ENCODE measurements at places on chromosomes 16 and 17. TPM values are rescaled to one million over a fixed set of nuclear protein-coding genes. Genes with fewer than 3 reads are reported as not detected.

GRCh38 chr17:74274709-74275340 lies 791 bp downstream of the DNAI2 start:
- DNase-seq: no peak

DNA sequence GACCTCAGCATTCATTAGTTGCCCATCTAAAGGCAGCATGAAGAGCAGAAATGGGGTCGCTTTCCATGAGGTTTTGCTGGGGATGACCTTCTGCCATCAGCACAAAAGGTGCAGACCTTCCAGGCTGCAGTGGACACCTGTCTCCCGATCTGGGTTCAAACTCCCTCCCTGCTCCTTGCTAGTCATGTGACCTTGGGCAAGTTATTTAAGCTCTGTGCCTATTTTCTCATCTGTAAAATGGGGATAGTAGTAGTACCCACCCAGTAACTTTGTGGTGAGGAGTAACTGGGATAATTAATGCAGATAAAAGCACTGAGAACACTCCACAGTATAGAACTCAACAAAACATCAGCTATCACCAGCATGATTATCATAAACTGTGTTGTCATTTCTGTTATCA lies 21.4 kb upstream of the COQ7 start:
- DNase-seq: no peak

GRCh38 chr16:78428193-78428592 lies 328.7 kb downstream of the WWOX start:
- DNase-seq: no peak

SPAG5 gene
- total RNA-seq: 72.6 TPM

MXRA7 gene
- 259 TPM for total RNA-seq

GCGR gene
- total RNA-seq: not detected

Data from HFFc6 (cell line).